ENCODE measurements at places on chromosomes 2 and 18. TPM values are rescaled to one million over a fixed set of nuclear protein-coding genes. Genes with fewer than 3 reads are reported as not detected.

GRCh38 chr18:38038242-38038641 lies 472.6 kb upstream of the CELF4 start:
- no peak for DNase-seq

GRCh38 chr2:211347328-211347727 lies 790.9 kb downstream of the CPS1 start:
- no peak for DNase-seq

- no peak for DNase-seq
Measured at GRCh38 chr2:237039301-237040031, 46.2 kb upstream of the COPS8 start.

DNA sequence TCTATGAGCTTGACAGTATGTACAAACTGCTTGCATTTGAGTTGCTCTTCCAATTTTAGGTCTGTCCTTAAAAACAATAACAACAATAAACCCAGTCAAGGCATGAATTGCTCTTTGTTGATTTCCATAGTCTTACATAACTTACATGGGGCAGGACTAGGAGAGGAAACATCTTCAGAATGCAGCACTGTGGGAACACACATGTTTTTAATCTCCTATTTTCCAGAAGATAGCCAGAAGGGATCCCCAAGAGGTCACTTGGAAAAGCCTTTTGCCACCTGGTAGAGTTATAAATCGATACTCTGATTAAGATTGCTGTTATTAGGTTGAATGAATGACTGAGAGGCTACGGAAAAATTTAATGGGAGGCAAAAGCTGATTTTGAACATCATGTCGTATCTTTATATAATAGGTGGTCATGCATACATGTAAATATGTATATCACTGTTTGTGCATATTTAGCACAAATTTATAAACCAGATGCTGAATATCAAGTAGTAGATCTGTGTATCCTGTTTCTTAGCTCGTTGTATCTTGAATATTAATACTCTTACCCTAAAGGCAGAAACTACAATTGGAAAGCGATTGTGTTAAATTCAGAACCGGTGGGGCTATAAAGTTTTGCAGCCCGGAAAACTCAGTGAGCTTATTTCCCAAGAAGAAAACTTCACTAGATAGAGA lies 479.4 kb upstream of the TCF4 start:
- DNase-seq, result no peak

DNA sequence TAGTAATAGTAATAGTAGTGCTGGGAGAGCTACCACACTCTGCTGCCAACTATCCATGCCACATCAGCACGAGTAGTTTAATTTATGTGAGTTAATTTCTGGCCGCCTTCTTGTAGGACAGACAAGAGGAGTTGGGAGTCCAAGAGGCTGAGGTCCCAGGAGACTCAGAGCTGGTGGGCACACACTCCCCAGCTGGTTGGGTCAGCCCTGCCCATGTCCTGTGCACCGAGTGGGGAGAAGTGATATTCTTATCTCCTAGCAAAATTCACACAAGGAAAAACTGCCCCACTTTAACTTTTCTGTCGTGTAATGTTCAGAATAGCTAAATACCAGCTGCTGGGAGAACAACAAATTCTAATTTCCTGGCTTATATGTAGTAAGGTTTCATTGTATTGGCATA lies 15.2 kb upstream of the MAP4K4 start:
- no peak for DNase-seq

DNA sequence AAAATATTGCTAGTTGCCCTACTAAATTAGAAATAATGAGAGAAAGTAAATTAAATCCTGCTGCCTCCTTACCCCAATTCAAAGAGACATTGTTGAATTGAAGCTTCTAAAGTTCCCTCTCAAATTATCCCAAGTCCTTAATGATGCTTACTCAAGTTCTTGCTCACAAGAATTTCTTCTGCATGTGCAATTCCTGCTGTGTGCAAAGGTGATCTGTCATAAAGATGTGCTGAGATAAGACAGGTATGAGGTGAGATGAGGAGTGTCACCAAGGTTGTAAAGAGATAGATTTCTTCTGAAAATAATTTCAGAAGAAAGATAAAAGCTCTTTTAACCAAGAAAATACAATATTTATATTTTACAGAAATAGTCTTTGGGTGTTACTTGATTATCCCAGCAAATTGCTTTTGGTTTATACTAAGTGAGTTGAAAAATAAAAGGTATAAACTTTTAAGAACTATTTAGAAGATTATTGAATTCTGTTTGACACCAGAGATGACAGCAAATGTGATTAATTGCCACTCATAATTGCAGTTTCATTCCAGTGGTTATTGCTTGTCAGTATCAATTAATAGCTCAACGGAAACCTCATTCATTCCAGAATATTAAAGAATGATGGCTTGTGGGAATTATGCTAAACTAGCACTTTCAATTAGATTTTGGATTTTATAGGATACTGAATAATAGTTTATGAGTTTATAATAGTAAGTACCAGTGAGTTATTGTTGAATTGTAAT lies 674.3 kb downstream of the STK39 start:
- no peak for DNase-seq

DNA sequence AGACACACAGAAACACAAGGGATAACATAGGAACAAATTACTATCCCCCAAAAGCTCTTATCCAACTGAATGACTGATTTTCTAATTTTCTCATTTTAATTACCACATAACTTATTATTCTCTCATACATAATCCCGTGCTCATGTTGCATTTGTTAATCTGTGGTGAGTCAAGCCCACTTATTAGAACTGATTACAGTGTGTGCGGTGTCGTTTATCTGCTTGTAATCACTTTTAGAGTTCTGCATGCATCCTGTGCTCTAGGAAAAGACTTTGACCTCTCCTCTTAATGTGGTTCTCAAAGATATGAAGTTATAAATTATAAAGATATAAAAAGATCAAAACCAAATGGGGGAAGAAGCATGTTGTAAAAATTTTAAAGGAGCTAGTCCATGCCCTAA lies 29.7 kb downstream of the CNDP1 start:
- no peak for DNase-seq

DNA sequence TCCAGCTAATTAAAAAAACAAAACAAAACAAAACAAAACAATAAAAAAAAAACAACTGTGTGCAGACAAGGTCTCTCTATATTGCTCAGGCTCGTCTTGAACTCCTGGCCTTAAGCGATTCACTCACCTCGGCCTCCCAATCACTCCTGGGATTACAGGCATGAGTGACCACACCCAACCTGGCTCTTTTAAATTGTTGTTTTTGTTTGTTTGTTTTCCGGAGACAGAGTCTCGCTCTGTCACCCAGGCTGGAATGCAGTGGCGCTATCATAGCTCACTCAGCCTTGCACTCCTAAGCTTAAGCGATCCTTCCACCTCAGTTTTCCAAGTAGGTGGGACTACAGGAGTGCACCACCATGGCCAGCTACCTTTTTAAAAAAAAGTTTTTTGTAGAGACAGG lies 201.6 kb downstream of the EN1 start:
- DNase-seq, result no peak

Gene ZNF804A
- total RNA-seq, result 1.1 TPM

Gene GPR45
- total RNA-seq, result not detected

Gene WNT10A
- 0.30 TPM for total RNA-seq

Gene IKZF2
- total RNA-seq, result 8.3 TPM

- DNase-seq, result no peak
Measured at GRCh38 chr2:194343167-194343566, 1313.9 kb upstream of the SLC39A10 start.

Gene TMEM185B
- 32.6 TPM for total RNA-seq

DNA sequence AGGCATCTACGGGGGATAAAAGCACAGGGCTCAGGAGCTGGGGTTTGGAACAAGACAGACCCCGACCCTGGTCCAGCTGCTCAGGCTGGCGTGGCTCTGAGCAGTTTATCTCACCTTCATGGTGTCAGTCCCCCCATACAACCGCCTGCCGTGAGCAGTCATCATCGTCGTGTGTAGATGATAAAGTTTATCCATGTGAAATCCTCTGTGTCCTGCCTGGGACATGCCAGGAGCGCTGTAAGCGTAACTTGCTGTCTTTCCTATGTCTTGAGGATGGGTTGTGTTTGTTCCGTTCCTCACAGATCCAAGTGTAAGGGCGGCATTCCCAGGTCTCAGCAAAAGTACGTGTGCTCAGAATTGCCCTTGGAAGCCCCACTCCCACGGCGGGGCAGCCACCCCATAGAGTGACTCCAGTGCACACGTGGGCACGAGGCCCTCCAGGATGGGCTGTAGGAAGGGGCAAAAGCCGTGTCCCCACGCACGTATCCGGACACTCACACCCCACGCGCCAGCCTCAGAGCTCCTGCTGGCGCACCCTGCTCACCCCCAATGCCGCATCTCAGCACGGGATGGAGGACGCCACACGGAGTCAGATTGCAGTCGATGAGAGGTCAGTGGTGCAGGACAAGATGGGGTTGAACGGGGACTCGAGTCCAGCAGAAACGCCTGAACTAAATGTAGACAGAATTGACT lies 50.9 kb downstream of the ADI1 start:
- no peak for DNase-seq

- DNase-seq, result peak; percentile 28
Measured at GRCh38 chr2:119659601-119660342, 19.2 kb upstream of the TMEM177 start.

DNA sequence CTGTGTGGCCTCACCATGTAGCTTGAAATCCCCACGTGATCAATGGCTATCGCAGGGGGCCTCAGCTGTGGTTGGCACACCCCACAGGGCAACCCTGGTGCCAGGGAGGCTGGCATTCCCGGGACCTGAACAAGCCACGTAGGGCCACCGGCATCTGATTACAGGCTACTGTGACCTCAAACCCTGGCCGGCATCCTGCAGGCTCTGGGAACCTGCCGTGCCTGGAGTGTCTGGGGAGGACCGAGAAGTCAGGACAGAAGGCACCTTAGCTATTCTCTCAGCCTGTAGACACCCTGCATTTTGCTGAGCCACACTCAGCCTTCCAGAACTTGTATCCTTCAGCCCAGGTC lies 213.0 kb downstream of the GLI2 start:
- peak; percentile 87 for DNase-seq

DNA sequence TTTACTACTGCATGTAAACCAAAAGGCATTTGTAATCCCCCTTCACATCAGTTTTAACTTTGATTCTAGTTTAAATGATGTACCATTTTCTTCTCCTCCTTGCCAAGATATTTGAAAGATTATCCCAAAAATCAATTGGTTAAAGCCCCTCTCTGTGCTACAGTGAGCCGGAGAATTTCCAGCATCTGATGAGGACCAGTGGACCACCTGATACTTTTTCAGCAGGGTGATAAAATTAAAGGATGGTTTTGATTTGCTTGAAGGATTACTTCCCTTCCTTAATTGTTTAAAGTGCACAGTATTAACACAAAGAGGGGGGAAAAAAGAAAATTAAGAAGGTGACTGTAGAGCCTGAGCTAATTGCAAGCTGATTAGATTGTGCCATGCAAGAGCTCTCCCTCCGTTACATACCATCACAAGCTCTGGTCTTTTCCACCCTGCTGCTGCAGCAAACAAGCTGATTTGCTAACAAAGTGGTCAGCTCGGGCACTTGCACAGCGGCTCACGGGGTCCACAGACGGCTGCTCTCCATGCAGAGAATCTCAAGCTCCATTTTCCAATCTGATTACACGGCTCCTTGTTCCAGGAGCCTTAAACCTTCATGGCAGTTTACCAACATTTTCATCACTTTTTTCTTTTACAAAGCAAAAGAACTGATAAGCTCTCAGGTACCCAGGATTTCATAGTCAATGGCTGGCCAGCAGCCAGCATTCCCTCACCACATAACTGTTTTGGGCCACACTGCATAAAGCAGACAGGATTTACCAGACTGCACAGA lies 22.1 kb downstream of the FIGN start:
- DNase-seq, result no peak

DNA sequence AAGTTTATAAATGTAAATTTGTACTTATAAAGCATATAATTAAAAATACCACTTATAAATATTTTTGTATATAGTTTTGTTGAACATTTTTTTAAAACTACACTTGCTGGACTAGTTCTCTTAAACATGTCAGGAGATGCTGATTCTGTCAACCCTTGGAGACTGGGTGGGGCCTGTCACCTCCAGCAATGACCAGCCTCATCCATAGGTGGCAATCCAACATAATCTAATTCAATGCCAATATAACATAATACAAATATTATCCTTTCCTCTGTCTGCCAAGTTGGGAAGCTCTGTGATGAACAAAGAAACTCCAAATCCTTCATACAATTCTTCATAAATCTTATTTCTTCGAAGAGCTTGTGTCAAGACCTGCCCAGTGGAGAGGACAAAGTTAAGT lies 140.4 kb downstream of the RBMS1 start:
- DNase-seq, result no peak

GRCh38 chr2:185284696-185285095 lies 453.9 kb upstream of the FSIP2 start:
- no peak for DNase-seq

DNA sequence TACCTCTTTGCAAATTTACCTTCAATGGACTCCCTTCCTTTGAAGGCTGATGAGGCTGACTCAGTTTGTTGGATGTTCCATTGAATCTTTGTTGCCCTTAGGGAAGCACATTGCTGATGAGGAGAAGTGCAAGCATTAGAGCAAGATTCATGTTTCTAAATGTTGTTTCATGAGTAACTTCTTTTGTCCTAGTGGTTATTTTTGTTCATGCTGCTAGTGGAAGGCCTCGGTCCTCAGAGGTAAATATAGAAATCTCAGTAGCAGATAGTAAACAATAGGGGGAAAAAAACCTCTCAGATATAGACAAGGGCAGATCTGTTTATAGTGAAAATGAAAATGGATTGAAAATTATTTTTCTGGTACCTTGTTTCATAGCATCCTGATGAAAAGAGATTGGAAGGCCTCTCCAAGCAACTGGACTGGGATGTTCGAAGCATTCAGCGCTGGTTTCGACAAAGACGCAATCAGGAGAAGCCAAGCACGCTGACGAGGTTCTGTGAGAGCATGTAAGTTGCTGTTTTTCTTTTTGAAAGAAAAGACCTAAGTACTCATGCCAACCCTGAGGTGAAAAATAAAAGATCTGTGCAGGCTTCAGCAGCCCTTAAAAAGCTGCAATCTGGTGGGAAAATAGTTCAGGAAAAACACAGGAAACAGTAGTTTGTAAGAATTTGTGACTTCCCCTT lies 104.9 kb downstream of the CERS6 start:
- no peak for DNase-seq

- peak; percentile 39 for DNase-seq
Measured at GRCh38 chr2:206004004-206004693, 81.8 kb downstream of the INO80D start.

Gene NT5DC4
- total RNA-seq, result not detected

Gene SLC4A5
- not detected for total RNA-seq

Gene COL4A4
- total RNA-seq, result 0.89 TPM

Measured in M059J (cell line).